ENCODE measurements at places on chromosomes 5 and 9. TPM values are rescaled to one million over a fixed set of nuclear protein-coding genes. Genes with fewer than 3 reads are reported as not detected.

Gene SEMA4D
- 6.1 TPM for total RNA-seq

DNA sequence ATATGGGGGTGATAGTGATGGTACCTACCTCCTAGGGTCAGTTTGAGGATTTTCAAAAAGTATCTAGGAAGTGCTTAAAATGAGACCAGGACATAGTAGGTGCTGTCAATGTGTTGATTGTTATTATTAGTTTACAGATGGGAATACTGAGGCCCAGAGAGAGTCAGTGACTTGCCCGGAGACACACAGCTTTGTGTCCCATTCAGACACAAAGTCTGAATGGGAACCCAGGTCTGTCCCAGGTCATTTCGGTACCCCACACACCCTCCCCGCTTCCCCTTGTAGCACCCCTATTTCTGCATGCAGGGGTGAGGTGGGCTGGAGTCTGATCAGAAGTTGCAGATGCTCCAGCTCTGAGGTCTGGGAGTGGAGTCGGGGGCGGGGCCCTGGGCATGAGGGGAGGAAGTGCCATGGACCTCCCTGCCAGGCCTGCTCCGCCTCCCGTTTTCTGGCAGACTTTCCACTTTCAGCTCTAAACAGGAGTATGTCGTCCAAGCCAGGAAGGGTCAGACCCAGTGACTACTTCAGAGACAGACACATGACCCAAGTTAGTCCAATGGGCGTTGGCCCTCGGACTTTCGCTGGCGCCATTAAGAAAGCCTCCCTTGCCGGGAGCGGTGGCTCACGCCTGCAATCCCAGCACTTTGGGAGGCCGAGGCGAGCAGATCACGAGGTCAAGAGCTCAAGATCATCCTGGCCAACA is 3.2 kb upstream of the DBN1 start:
- DNase-seq, result no peak

DNA sequence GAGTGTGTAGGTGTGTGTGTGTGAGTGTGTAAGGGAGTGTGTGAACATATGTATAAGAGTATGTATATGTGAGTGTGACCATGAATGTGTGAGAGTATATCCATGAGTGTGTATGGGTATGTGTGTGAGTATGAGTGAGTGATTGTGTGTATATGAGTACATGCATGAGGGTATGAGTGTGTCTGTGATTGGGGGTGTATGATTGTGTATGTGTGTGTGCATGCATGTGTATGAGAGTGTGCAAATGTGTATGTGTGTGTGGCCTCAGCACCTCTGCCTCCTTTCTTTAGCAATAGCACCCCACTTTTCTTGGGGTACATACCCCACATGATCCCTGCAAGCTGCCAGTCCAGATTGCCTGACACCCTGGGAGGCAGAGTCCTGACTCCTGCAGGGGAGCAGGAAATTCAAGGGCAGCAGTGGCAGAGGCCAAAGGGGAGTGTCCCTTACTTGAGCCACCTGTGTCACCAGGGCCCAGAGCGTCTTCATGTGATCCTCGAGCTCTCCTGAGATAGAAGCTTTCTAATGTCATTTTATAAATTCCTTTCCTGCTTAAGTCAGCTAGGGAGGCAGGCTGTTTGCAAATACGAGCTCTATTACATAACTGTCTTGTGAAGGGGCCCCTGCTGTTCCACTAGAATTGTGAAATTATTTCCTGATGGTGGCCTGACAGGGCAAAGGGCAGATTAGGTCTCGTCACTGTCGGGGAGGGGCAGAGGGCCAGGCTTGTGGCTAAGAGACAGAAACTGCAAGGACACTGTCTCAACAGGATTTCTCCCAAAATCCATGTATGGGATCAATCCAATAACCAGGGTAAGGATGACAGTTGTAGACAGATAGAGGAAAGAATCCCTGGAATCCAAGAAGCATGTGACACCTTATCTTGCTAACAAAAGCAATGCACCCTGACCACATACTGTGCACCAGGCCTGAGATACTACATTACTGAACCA is 389.1 kb downstream of the GADD45G start:
- no peak for DNase-seq

GRCh38 chr9:3118081-3118480 is 274.2 kb upstream of the PUM3 start:
- peak; percentile 65 for DNase-seq

GRCh38 chr9:72465593-72465984 is 55.8 kb upstream of the TMC1 start:
- DNase-seq, result peak; percentile 84

- DNase-seq, result peak; percentile 27
Observed at GRCh38 chr9:15277400-15278090, 29.5 kb downstream of the TTC39B start.

- no peak for DNase-seq
Observed at GRCh38 chr5:179526978-179527377, 23.4 kb upstream of the RUFY1 start.

DNA sequence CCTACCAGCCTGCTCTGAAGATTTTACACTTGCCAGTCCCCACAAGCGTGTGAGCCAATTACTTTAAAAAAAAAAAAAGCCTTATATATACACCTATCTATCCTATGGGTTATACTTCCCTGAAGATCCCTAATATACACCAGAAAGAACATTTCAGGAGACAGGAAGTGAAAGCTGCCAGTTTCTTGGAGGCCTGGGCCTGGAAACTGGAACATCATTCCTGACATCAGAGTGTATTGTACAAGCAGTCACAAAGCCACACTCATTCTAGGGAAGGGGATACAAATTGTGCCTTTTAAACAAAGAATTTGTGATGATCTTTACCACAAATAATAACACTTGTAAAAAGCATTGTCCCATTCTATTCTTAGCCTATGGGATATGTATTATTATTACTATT is 98.3 kb upstream of the FBN2 start:
- no peak for DNase-seq

DNA sequence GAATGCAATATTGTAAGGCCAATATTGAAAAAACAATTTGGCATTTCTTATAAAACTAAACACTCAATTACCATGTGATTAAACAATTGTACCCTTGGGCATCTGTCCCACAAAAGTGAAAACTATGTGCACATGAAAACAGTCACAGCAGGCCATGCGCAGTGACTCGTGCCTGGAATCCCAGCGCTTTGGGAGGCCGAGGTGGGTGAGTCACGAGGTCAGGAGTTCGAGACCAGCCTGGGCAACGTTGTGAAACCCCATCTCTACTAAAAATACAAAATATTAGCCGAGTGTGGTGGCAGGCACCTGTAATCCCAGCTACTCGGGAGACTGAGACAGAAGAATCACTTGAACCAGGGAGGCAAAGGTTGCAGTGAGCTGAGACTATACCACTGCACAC is 343.7 kb downstream of the DMRTA1 start:
- no peak for DNase-seq

GRCh38 chr9:2158111-2158610 is 143.0 kb downstream of the SMARCA2 start:
- peak; percentile 73 for DNase-seq

GRCh38 chr5:171537923-171538537 is 118.6 kb downstream of the FGF18 start:
- no peak for DNase-seq

DNA sequence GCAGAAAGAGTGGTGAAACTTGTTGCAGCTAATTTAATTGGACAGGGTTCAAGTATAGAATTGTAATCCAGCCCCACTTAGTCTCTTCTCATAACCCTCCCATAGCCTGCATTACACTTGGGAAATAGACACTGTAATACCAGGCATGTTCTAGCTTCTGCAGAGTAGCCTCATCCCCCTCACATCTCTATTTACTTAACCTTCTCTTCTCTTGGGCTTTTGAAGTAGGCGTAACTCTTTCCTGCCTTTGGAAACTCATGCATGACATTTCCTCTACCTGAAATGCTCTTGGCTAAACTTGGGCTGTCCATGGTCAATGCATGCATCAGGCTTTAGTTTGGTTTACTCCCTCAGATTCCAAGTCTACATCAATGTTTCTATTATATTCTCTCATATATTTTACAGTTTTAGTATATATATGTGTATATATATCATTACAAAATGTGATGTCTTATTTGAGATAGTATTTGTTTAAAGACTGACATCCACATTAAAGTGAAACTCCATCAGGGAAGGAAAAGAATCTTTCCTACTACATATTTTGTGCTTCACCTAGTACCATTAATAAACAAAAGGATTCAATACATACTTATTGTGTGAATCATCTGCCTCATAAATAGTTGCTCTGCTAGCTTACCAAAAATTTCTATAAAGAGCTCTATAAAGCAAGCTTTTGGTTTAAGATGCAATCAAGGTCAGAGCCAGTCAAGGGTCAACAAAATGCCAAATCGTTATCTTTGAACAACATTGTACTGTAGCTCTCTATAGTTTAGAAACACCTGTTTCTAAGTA is 1158.0 kb downstream of the MAT2B start:
- peak; percentile 11 for DNase-seq

Measured in bronchial epithelial cell (primary cell).